Activated naive CD4-positive, alpha-beta T cell treated with anti-CD3 and anti-CD28 coated beads for 36 hours (primary cell): ENCODE measurements at places on chromosomes 16 and 17.

GRCh38 chr16:2811703-2812471 lies 5.2 kb upstream of the PRSS21 start:
- no peaks in the 10 kb centered on the region for H3K4me1 ChIP-seq
- H3K36me3 ChIP-seq, result no peaks in the 10 kb centered on the region
- no peak overlapping the region for H3K4me3 ChIP-seq
- DNase-seq, result no peak
- H3K27ac ChIP-seq, result no peak overlapping the region

GRCh38 chr16:27320261-27321012 lies 6.7 kb downstream of the IL4R start:
- no peaks in the 10 kb centered on the region for H3K27me3 ChIP-seq
- no peak for DNase-seq
- peak overlapping the region; percentile 32 for H3K4me3 ChIP-seq
- H3K27ac ChIP-seq, result peak overlapping the region; percentile 97
- peaks cover 93% of the 10 kb centered on the region for H3K4me1 ChIP-seq

GRCh38 chr17:49987681-49988441 lies 7.2 kb downstream of the DLX3 start:
- H3K4me3 ChIP-seq, result no peak overlapping the region
- H3K36me3 ChIP-seq, result no peaks in the 10 kb centered on the region
- peaks cover under 1% of the 10 kb centered on the region for H3K4me1 ChIP-seq
- no peak for DNase-seq
- peaks cover 39% of the 10 kb centered on the region for H3K27me3 ChIP-seq
- H3K27ac ChIP-seq, result no peak overlapping the region

DNA sequence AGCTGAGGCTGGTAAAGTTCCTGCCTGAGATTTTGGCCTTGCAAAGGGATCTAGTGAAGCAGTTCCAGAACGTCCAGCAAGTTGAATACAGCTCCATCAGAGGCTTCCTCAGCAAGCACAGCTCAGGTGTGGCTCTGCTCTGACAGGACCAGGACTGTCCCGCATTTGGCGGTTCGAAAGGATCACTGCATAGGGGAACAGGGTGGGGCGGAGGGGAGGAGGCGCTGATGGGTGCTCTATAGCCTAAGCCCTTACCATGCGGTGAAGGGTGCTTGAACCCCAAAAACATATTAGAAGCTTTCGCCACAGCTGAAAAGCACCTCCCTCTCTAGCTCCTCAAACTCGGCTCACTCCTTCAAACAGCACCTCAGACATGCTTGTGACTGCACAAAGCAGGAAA lies 29.9 kb upstream of the ENDOV start:
- no peak overlapping the region for H3K27ac ChIP-seq
- H3K27me3 ChIP-seq, result no peaks in the 10 kb centered on the region
- H3K4me3 ChIP-seq, result no peak overlapping the region
- no peaks in the 10 kb centered on the region for H3K4me1 ChIP-seq

DNA sequence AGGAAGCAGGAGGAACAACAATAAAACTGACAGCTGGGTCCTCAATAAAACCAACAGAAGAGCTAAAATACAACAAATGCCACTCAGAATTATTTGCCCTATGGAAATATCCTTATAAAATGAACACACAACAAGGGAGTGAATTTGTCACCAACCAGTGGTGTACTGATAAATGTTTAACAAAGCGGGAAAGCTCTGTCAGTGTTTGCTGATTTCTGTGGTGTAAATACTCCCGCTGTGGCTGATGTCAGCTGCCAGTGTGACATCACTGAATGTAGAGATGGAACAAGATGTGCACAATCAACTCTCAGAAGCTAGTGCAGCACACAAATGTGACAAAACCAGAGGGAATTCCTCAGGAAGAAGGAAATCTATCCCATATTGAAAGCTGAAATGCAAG lies 51.9 kb downstream of the CDYL2 start:
- no peak overlapping the region for H3K27ac ChIP-seq
- no peak for DNase-seq
- H3K27me3 ChIP-seq, result no peaks in the 10 kb centered on the region
- H3K36me3 ChIP-seq, result no peaks in the 10 kb centered on the region
- H3K4me3 ChIP-seq, result no peak overlapping the region
- peaks cover 15% of the 10 kb centered on the region for H3K4me1 ChIP-seq
